ENCODE measurements at places on chromosomes 6 and 20.

- no peak for DNase-seq
Measured at GRCh38 chr6:119565893-119566292, 216.3 kb upstream of the MAN1A1 start.

DNA sequence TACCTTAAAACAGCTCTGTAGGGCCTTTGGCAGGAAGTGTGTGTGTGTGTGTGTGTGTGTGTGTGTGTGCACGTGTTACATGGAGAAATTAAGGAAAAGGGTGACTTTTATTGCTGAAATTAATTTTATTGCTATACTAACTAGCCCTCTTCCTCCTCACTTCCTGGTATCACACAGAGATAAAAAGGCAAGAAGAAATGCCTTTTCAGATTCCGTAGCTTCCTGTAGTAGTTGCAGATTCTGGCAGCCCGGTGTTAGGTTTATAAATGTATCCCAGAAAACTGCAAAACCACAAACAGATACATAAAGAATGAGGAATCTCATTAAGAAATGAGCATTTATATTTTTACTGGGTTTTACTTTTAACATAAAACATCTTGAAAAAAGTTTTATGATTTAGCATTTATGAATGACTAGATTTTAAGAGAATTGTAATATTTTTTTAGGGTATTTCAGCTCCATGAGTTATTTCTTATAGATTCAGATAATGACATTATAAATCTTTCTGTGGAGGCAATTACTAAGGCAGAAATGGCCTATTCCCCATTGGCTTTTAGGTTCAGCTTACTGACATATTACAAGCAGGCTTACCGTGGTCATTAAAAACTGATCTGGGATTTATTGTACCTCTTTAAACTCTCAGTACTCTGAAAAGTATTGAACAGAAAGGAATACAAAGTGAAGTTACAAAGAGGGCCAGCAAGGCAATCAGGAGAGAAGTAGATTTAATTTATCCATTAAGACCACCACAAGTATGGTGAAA lies 249.1 kb upstream of the TSHZ2 start:
- DNase-seq: no peak

DNA sequence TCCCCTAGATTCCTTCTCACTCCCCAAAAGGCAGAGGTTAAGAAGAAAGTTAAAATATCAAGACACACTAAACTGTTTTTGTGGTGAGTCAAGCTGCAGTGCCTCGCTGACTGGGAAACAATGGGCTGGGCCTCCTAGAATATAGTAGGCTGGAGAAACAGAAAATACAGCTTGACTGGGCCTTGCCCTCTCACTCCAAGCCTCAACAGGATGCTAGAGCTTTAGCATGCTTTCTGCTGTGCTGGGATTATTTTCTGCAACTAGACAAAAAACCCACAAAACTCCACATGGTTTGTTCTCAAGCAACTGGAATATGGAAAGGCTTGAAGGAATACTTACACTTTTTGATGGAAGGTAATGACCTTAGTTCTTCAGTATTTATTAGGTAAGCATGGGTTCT lies 27.9 kb downstream of the FOXO3 start:
- DNase-seq: no peak

DNA sequence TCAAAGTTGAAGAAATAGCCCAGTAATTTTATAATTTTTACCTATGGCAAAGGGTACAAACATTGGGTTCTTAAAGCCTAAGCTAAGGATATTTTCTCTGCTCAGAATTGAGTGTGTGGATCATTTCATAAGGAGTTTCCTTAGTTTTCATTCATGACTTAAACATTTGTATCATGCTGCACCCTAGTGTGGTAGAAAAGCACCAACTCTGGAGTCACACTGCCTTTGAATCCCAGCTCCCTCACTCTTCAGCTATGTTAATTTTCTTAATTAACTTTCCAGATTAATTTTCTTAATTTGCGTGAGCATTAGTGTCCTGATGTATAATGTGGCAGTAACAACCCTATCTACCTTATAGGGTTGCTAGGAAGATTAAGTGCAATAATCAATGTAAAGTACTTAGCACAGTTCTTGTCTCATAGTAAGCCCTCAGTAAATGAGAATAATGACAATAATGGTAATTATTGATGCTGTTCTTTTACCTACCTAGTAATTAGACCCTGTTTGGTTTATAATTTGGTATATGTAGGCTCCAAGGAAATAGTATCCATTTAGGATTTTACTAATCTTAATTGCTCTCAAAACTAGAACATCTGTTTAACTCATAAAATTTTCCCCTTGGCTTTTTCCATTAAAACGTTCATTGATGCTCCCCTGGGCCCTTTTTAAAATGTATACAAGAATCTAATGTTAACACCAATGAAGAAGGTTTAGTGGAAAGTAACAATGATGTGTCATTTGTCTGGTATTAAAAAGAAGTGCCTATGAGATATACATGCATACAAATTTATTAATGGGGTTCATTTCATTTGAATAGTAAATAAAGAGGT lies 31.6 kb downstream of the DSE start:
- DNase-seq: no peak

- DNase-seq: no peak
Measured at GRCh38 chr6:94227741-94228140, 808.4 kb upstream of the EPHA7 start.

- DNase-seq: no peak
Measured at GRCh38 chr6:85047818-85048217, 283.4 kb upstream of the TBX18 start.

GRCh38 chr6:166997768-166998255 lies 1.4 kb upstream of the CEP43 start:
- no peak for DNase-seq

DNA sequence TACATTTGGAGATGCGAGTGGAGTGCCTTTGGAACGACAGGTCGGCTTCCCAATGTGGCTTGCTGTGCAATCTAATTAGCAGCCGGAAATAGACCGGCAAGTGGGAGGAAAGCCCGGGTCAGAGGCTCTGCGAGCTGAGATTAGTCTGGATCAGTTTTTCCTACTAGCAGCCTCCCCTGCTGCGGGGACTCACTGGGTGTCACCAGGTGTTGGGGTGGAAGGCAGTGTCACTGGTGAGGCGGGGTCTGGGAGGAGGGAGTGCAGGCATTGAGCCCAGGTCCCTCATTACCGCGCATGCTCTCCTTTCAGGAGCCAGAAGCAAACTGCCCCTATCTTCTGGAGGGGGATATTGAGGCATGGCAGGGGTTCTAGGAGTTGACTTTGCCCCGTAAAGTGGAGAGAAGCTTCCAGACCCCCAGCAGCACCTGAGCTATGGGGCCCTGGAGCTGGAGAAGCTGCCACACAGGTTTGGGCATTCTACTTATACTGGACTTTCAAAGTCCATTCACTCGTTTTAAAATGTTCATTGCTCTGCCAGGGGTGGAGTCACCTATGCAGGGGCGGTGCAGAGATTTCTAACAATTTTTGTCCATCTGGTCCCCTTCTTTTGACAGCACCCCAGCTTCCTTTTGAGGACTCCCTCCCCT lies 11.0 kb downstream of the SULF2 start:
- DNase-seq: no peak

GRCh38 chr6:151095538-151096254 lies 144.1 kb upstream of the AKAP12 start:
- DNase-seq: no peak

GRCh38 chr6:51339728-51340127 lies 521.1 kb downstream of the TFAP2B start:
- no peak for DNase-seq

- DNase-seq: no peak
Measured at GRCh38 chr20:46010491-46011391, 2.0 kb downstream of the MMP9 start.

DNA sequence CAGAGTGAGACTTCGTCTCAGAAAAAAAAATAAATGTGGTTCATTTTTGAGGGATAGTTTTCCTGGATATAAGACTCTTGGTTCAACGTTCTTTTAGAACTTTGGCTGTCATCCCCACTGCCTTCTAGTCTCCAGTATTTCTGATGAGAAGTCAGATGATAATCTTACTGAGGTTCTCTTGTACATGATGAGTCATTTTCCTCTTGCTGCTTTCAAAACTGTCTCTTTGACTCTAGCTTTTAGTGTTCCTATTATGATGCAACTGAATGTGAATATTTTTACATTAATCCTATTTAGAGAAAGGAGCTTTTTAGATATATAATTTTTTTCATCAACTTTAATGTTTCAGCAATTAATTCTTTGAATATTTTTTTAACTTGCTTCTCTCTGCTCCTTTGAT lies 46.0 kb upstream of the OR14J1 start:
- no peak for DNase-seq

DNA sequence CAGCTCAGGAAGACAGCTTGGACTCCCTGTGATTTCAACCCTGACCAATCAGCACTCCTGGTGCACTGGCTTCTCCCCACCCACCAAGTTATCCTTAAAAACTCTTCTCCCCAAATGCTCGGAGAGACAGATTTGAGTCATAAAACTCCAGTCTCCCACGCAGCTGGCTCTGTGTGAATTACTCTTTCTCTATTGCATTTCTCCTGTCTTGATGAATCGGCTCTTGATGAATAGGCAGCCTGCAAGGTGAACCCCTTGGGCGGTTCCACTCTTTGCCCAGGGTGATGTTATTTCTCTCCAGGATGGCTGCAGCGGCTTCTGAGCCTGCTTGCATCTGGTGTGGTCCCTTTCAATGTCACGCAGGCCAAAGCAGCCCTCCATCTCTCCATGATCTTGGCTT lies 12.4 kb downstream of the SLC52A3 start:
- no peak for DNase-seq

DNA sequence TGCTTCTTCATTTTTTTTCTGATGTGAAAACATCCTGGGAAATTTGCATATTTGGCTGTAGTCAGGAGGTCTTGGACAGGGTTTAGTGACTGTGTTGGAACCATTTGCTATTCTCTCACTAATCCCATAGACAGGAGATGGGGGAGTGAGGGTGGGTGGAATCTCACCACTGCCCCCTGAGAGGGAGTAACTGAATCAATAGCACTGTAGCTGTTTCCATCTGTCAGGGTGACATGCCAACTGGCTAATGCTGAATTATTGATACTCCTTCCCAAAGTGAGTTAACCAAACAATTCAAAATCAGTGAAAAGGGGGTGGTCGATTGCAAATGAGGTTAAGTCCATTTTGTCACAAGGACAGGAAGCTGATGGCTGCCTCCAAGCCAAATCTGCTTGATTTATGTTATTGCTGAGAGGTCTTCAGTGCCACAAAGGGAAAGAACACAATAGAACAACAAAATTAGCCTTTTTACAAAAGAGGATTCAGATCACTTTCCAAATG lies 55.1 kb upstream of the B3GAT2 start:
- no peak for DNase-seq

DNA sequence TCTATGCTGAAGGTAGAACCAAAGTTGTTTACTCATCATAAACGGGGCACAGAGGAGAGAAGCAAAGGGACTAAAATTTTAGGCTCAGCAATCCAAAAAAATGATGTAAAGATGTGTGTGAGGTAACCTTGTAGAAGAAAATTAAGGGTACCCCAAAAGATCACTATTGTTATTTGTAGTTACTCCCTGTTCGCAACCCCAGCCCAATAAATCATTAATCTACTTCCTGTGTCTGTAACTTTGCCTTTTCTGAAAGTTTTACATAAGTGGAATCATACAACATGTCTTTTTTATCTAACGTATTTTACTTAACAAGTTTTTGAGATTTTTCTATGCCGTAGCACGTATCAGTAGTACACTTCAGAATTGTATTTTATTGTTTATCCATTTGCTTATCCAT lies 1114.8 kb upstream of the GJE1 start:
- no peak for DNase-seq

GRCh38 chr20:24530131-24530680 lies 60.8 kb downstream of the SYNDIG1 start:
- no peak for DNase-seq

- DNase-seq: no peak
Measured at GRCh38 chr6:160253714-160254113, 4.9 kb downstream of the SLC22A2 start.

- DNase-seq: no peak
Measured at GRCh38 chr6:35491558-35492257, 5.2 kb downstream of the TEAD3 start.

DNA sequence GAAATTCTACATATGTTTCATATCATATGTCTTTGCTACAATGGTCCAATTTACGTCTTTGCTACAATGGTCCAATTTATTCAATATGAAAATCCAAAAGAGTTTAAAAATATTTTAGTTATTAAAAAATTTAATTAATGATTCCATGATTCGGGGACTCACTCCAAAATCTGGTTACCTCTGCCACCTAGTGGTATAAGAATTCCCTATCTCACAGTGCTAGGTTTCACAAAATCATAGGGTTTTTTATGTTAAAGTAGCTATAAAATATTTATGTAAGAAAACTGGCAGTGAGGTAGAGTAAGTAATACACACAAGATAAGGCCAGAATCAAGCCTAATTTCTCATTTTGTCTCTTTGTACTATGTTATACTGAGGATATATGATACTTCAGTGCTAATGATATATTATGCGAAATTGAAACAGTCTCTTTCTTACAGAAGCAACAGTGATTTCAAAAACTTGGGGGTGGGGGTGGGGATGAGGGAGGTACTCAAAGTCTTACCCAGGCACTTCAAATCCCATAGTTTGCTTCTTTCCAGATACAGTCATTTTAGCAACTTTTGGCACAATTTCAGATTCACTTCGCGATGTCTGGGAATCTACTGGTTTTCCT lies 52.3 kb downstream of the HBS1L start:
- no peak for DNase-seq

DNA sequence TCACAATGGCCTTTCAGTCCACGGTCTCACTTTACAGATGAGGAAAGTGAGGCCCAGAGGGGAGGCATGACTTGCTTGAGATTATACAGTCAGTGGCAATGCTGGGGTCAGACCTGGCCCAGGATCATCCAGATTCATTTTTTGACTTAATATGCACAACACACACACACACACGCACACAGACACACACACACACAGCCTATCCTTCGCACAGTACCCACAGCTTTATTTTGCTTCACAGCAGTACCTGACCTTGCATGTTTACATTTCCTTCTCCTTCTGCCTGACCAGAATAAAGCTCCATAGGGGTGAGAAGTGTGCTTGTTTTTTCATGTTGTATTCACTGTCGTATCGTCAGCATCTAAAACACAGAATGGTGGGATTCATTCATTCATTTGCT lies 79.8 kb downstream of the VEGFA start:
- DNase-seq: no peak

DNA sequence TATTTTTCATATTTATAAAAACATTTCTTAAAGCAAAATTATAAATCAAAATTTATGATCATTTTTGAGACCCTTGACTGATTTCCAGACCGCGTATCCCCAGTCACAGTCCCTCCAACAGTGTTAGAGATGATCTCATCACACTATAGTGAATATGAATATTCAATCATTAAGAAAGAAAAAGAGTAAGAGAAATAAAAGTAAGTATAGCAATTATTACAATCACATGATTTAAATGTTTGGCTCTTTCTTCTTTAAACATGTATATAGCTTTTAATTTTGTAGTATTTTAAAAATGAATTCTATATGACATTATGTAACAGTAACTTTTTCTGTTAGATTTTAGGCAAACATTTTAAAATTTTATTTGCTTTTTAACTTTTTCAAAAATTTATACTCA lies 438.3 kb downstream of the RFPL4B start:
- DNase-seq: no peak
